ENCODE measurements at places on chromosomes 3 and 15.

GRCh38 chr15:56040081-56041035 lies 46.9 kb upstream of the NEDD4 start:
- peak; percentile 72 for DNase-seq

- DNase-seq: no peak
Measured at GRCh38 chr3:60575718-60576272, 675.5 kb downstream of the FHIT start.

DNA sequence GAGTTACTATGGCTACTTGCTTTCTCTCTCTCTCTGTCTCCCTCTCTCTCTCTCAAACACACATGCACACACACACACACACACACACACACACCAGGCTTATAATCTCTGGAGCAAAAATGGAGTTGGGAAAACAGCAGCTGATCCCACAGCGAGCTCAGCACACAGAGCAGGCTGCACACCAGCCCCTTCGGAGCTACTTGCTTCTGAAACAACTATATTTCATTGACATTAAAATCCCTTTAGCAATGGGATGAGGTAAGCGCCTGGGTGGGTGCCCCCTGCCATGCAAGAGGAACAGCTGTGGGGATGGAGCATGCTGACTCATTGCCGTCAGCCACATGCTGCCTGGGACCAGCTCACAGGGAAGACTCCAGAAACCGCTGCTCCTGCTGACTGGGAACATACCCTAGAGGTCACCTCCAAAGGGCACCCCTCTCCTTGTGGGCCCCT lies 45.7 kb downstream of the B3GNT5 start:
- DNase-seq: peak; percentile 57

GRCh38 chr3:129650256-129650872 lies 43.9 kb upstream of the PLXND1 start:
- peak; percentile 82 for DNase-seq

DNA sequence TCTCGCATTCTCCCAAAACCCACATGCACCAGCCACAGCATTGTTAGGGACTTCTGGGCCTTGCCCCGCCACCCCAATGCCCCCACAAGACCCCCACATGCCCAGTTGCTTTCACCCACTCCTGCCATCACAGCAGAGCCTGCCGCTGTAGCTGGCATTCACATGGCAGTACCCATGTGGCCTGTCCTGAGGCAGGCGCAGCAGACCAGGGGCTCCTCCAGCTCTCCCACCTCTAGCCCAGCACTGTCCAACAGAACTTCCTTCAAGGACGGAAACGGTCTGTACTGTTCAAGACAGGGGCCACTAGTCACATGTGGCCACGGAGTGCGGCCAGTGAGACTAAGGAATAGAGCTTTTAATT lies 32.5 kb downstream of the ANP32A start:
- DNase-seq: no peak

Data from AG09309 (cell line).